Activated T-cell treated with anti-CD3 and anti-CD28 coated beads for 48 hours (primary cell): ENCODE measurements at places on chromosomes 3 and 15.

DNA sequence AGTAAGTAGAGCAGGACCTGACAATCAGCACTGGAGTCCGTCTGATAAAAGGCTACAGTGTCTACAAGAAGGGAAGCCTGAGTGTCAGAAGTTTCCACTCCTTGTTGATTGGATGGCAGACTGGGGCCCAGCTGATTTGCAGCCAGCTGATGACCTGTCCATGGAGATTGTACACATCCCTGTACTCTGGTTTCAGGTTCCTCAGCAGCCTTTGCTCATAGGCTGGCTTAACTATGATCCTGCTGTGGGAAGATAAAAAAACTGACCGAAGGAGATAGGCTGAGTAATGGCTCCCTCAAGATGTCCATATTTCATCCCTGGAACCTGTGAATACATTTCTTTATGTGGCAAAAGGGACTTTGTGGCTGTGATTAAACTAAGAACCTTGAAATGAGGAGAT lies 11.7 kb upstream of the LACTB start:
- DNase-seq: no peak

GRCh38 chr3:126944089-126944965 lies 38.6 kb upstream of the PLXNA1 start:
- no peak for DNase-seq

DNA sequence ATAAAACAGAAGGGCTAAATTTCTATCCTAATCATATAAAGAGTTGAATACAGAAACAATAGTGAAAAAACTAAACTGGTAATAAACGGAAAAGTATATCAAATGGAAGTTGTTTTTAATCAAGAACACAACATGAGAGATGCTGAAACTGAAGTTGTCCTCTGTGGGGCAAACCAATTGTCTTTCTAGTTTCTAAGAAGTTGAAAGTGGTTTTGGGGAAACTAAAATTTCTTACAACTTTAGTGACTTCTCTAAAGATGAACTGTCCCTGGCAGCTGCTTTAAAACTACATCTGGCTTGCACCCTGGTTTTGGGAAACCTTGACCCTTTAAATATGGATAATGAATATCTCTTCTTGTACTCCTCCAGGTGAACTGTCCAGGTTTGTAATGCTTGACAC lies 155.6 kb downstream of the ADAM10 start:
- DNase-seq: no peak

DNA sequence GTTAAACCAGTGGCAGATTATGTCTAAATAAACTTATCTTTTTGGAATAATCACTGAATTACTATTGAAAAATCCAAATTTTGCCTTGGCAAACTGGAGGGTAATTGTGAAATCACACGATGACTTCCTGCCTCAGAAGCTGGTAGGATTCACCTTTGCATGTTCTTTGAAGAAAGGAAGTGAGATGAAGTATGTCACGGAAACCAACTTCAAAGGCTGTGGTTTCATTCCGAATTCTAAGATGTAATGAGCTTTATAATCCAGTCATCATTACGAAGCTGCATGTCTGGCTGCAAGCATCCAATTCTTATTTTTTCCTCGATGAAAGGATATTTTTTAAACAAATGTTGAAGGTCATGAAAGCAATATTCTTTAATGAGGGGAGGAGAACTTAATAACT lies 15.0 kb upstream of the ZBED2 start:
- DNase-seq: no peak
